Esophagus squamous epithelium (tissue), 5 donors: ENCODE measurements at places on chromosomes 11 and 22.

GRCh38 chr22:45670981-45671782 is 452 bp upstream of the ATXN10 start:
- DNase-seq: no peak

DNA sequence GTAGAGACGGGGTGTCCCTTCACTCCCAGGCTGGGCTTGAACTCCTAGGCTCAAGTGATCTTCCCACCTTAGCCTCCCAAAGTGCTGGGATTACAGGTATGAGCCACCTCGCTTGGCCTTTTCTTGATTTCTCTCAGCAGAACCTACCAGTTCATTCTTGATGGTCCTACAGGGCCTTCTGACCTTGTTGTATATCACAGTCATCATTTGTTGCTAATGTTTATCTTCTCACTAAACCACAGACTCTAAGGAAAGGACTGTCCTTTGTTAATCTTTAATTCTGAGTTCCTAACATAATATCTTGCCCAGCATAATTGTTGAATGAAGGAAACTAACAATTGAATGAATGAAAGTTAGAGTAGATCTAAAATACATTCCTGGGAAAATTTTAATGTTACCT is 22.0 kb upstream of the ZC3H12C start:
- no peak for DNase-seq

DNA sequence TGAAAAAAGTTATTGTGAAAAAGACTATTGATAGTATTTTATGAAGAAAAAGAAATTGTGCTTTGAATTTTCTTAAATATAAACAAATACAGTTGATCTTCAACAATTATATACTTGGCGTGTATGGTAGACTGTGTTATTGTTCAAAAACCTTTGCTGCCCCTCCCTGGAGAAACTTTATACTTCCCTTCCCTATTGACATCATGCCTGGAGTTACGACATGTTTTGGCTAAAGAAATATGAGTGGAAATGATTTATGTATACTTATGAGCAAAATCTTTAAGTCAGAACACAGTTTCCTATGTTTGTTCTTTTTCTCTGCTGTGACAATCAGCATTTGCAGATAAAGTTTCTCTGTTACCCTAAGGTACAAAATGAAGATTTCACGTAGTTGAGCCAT is 243.8 kb downstream of the TMEM135 start:
- DNase-seq: no peak

- DNase-seq: no peak
These were observed 60.6 kb downstream of the SEZ6L start for GRCh38 chr22:26229910-26230309.

DNA sequence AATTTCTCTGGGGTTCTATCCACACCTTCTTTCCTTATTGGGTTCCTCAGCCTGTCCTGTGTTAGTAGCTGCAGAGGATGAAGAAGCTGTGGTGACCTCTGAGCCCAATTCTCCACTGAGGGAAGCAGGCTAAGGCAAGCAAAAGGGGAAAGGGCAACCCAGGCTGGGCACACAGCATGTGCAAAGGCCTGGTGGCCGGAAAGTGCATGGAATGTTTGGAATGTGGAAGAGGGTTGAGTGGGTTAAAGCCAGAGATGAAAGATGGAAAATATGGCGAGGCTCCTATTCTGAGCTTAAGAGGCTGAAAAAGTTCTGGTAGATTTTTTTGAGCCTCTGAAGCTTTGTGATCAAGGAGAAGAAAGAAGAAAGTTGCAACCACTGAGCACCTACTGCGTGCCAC is 247.1 kb downstream of the MIAT start:
- no peak for DNase-seq

DNA sequence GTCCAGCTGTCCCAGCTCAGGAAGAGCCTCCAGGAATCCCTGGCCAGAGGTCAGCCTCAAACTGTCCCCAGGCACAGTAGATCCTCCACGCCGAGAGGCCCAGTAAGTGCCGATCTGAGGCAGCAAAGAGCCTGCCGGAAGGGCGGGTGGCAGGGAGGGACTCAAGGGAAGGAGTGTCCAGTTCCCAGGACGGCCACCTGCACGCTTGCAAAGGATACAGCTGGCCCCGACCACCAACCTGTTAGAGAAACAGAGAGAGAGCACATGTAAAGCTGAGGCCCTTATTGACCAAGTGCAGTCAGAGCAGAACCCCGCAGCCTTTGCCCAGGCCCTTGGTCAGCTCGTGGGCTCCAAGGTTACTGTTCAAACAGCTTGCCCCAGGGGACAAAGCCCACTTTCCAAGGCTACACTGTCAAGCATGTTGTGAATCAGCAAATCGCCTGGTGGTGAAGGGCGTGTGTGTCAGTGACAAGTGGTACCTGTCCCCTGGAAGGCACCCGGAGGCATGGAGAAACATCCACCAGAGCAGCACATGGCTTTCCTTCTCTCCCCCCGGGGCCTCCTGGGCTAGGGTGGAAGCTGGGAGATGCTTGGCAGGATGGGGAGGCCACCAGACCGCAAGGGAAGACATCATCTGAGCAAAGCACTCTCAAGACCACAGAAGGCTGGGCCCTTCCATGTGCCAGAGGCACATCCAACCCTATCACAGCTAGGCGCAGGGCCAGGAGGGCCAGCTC is 42.6 kb upstream of the COMT start:
- DNase-seq: no peak
